ENCODE measurements at places on chromosomes 13 and 19. TPM values are rescaled to one million over a fixed set of nuclear protein-coding genes. Genes with fewer than 3 reads are reported as not detected.

GRCh38 chr13:78596399-78596735 lies 7.0 kb downstream of the POU4F1 start:
- DNase-seq: no peak

Gene N4BP2L1
- 10.1 TPM for polyA plus RNA-seq

- no peak for DNase-seq
Observed at GRCh38 chr13:35016362-35017112, 74.5 kb downstream of the NBEA start.

- DNase-seq: no peak
Observed at GRCh38 chr13:20359335-20359734, 127.2 kb upstream of the GJB6 start.

DNA sequence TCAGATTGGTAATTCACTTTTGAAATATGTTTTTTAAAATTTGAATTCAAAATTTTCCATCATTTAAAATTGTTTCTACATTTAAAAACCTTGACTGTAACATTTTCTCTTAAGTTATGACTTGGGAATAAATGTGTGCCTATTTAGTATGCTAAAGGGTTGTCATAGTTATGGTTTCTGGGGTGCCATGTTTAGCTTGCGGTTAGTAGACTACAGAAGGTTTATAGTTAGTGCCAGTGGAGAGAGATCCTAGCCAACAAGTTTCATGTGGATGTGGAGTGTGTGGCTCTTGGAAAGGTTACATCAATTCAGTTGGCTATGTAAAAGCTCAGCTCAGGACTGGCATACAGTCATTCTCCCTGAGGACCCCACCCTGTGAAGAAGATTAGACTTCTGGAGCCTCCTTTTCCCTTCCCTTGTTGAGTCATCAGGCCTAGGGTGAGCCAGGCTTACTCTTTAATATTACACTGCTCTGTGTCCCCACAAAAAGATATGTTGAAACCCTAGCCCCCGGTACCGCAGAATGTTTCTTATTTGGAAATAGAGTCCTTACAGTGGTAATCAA lies 20.4 kb downstream of the LMO7 start:
- no peak for DNase-seq

DNA sequence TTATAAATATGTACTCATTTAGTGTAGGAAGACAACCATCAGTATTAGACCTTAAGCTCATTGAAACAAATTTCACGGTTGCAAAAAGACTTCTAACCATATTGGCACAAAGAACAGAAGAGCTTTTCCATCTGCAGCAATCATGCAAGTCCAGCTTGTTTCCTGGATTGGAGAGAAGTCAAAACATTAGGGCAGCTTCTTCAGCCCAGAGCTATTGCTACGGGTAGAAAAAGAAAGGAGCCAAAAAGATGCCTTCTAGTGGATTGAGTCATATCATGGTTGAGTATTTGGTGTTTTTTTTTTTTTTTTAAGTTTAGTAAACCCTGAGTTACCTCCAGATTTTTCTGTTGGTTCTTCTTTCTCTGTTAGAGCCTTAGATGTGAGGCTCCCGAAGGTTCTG lies 99.8 kb downstream of the WDFY2 start:
- no peak for DNase-seq

DNA sequence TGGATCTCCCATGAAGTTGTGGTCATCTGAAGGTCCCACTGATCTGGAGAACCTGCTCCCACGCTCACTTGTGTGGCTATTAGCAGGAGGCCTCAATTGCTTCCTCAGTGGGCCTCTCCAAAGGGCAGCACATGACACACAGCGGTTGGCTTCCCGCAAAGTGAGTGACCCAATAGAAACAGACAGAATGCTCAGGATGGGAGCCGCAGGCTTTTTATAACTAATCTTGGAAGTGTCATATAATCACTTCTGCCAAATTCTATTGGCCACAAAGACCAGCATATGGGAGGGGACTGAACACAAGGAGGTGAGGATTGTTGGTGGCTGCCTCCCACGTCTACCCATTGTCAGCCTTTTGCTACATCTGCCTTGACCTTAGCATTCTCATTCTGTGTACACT lies 22.1 kb upstream of the EHD2 start:
- DNase-seq: no peak

GRCh38 chr13:112881656-112882554 lies 87.1 kb upstream of the MCF2L start:
- DNase-seq: no peak

Data from kidney (tissue), 22 donors.